ENCODE measurements at places on chromosomes 5 and 9.

GRCh38 chr9:135746565-135746964 is 44.6 kb downstream of the KCNT1 start:
- DNase-seq, result no peak

GRCh38 chr5:96563816-96564215 is 98.4 kb upstream of the CAST start:
- no peak for DNase-seq

GRCh38 chr9:16824545-16825330 is 45.7 kb downstream of the BNC2 start:
- peak; percentile 42 for DNase-seq

DNA sequence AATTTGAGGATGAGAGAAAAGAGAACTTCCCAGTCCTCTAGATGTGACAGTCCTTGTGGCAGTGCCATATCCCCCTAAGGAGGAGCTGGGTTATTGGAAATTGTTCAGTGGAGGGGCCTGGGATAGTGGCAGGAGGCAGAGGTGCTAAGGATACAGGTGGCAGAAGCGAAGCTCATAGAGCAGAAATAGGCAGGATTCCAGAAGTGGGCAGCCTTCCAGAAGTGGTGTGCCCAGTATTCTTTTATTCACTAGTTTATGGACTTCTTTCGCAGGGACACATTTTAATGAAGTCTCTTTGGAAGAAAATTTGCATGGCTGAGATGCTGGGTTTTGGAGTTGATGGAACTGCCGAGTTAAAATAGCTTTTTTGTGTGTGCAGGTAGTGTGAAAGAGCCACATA is 6.8 kb downstream of the PIK3R1 start:
- DNase-seq, result no peak

GRCh38 chr5:176889321-176890280 is 9.5 kb downstream of the HK3 start:
- no peak for DNase-seq

- DNase-seq, result no peak
Measured at GRCh38 chr5:117245130-117245529, 670.5 kb upstream of the SEMA6A start.

GRCh38 chr5:180056153-180056552 is 15.4 kb downstream of the RNF130 start:
- DNase-seq, result no peak

GRCh38 chr5:147547730-147548129 is 37.9 kb upstream of the DPYSL3 start:
- no peak for DNase-seq

DNA sequence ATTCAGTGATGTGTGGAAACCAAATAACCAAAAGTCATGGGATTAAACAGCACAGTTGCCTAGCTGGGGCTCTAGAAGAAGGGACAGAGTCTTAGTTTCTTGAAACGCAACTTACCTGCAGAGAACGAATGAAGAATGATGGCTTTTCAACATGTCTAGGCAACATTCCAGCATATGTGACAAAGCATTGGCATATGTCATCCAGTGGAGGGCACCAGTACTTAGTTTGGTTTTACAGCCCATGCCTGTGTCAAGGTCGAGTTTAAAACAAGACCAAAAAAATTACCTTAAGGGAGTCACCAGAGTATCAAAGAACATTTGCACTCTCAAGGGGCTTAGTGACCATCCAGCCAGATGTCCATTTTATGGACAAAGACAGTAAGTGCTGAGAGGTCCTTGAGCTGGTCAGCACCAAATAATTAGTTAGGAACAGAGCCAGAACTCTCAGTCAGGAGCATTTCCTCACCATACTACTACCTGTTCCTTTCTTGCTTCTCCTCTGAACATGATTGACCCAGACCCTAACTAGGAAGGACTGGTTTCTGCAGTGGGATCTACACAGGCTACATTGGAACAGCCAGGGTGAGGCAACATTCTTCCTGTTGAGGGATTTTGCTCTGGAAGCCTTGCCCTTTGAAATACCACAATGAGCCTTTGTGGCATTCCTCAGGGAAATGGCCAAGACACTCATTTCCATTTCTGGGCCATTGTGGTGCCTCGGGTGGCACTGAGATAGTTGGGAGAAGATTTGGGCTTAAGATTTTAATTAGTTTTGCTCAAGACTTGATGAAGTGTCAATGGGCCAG is 75.4 kb upstream of the ANKH start:
- peak; percentile 31 for DNase-seq

DNA sequence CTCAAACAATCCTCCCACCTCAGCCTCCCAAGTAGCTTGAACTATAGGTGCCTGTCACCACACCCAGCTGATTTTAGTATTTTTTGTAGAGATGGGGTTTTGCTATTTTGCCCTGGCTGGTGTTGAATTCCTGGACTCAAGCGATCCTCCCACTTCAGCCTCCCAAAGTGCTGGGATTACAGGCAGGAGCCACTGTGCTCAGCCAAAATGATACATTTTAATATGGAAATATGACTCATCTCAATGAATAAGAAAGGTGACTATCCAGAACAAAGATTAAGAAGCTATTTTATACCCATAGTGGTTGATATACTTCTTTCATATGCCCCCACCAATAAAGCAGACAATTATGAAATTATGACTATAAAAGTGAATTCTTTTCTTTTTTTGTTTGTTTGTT is 166.2 kb downstream of the NFIB start:
- DNase-seq, result peak; percentile 7

GRCh38 chr9:137902646-137903045 is 25.1 kb downstream of the CACNA1B start:
- no peak for DNase-seq

- DNase-seq, result no peak
Measured at GRCh38 chr5:98401656-98402055, 371.8 kb upstream of the RGMB start.

GRCh38 chr5:119666542-119666941 is 37.2 kb downstream of the FAM170A start:
- DNase-seq, result no peak

DNA sequence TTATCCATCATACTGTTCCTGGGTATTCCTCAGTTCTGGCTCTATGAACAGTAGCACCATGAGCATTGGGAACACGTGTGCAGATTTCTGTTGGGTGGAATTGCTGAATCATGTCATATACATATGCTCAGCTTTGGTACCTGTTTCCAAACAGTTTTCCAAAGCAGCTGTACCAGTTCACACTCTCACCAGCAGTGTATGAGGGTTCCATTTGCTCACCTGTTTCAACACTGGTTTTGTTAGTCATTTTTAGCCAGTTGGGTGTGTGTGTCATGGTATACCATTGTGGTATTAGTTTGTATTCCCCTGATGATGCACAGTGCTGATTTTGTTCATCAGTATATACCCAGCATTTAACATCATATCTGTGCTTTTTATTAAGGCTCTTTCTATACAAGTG is 56.7 kb upstream of the ECM2 start:
- DNase-seq, result no peak

DNA sequence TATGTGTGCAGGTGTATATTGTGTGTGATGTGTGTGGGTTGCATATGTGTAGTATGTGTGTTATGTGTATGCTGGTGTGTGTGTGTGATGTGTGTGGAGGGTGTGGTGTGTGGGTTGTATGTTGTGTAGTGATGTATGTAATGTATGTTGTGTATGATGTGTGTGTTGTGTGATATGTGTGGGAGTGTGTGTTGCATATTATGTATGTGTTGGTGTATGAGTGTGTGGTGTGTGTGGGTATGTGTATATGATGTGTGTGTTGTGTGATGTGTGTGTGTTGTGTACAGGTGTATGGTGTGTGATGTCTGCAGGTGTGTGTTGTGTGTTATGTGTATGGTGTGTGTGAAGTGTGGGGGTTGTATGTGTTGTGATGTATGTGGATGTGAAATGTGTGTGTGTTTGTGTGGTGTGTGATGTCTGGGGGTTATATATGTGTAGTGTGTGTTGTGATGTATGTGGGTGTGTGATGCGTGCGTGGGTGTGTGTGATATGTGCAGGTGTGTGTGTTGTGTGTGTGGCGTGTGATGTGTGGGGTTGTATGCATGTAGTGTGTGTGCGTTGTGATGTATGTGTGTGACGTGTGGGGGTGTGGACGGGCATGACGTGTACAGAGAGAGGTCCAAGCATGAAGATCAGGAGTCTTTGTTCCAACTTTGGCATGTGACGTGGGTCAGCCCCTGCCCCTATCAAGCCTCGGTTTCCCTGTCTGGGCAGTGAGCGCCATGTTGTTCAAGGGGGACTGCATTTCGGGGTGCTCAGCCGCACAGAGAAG is 8.5 kb upstream of the CRB2 start:
- DNase-seq, result no peak

- DNase-seq, result peak; percentile 37
Measured at GRCh38 chr9:127910613-127911205, 6.1 kb downstream of the ST6GALNAC4 start.

GRCh38 chr5:10904862-10905432 is 143.9 kb upstream of the DAP start:
- DNase-seq, result no peak

- no peak for DNase-seq
Measured at GRCh38 chr9:111198936-111199335, 131.1 kb downstream of the OR2K2 start.

DNA sequence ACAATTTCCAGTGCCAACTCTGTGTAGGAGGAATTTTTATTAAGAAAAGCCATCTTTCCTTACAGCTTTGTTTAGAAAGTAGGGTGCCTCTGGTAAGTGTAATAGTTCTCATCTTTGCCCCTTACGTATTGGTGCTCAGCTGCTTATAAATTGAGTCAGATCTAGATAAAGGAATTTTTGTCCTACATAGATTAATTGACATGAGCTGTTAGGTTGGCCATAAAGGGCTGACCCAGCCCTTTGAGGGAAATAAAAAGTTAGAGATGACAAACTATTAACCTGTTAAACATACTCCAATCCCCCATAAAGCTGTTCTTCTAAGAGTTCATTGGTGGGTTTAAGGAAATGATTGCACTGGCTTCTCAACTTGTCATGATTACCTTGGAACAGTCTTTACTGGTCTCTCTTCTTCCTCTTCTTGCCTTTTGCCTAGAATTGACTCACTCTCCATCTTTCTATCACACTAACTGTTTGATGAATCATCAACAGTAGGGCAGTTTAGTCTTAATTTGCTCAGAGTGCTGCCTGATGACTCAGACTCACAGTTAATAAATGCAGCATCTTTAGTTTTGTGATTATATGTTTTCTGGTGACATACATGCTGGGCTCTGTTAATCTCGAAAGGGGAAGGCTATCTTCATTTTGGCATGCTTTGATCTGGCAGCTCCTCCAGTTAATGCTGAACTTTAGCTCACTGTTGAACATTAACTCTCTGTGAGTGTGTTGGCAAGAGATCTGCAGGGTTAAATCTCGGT is 51.7 kb downstream of the ARHGAP26 start:
- DNase-seq, result peak; percentile 94

GRCh38 chr5:4182144-4182543 is 586.5 kb downstream of the IRX1 start:
- DNase-seq, result no peak

GRCh38 chr9:109193974-109194556 is 27.0 kb upstream of the FRRS1L start:
- no peak for DNase-seq

DNA sequence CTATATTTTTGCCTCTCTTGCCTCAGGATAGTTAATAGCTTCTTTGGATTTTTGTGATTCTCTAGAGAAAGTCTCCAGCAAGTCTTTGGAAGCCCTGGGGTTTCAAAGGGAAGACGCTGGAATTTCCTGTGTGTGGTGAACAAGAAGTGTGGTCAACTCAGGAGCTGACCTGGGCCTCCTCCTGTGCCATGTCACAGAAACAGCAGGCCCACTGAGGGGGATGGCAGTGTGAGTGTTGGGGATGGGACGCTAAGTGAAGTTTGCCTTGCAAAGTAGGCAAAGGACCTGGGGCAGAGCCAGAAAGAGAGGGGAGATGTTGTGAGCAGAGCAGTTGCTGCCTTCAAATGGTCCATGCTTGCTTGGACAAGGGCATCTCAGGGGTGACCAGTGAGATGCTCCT is 226.3 kb downstream of the DMRT2 start:
- peak; percentile 39 for DNase-seq

DNA sequence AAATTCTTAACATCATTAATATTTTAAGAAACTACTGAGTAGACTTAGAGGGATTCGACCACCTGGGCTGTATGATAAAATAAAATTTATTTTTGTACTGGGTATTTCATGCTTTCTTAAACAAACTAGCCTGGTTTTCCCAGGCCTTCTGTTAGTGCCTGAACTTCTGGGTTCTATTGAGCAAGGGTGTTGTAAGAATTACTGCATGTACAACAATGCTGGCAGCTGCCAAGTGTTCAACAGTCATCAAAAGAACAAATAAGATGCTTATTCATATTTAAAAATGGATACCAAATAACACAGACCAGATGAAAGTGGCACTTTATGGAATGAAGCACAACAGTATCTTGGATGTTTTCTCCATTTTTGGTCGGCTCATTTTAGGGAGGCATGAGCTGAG is 123.2 kb upstream of the FBXL7 start:
- DNase-seq, result no peak

- peak; percentile 26 for DNase-seq
Measured at GRCh38 chr5:140821375-140822280, at the start of gene PCDHA5. PCDHA5 (plus strand) TSS chr5:140821613.

DNA sequence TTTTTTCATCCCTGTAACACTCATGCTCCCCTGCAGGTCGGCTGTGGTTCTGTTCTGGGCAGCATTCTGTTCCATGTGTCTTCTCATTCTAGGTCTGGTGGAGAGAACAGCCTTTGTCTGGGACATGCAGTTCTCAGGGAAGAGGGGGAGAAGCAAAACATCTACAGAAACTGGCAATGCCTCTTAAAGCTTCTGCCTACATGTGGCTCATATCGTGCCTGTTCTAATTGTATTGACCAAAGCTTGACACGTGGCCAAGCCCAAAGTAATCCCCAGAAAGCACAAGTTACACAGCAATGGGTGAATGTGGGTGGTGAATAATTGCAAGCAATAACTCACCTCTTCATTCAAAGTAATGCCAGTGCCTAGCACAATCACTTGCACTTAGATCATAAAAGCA is 218.2 kb upstream of the IL12B start:
- no peak for DNase-seq

DNA sequence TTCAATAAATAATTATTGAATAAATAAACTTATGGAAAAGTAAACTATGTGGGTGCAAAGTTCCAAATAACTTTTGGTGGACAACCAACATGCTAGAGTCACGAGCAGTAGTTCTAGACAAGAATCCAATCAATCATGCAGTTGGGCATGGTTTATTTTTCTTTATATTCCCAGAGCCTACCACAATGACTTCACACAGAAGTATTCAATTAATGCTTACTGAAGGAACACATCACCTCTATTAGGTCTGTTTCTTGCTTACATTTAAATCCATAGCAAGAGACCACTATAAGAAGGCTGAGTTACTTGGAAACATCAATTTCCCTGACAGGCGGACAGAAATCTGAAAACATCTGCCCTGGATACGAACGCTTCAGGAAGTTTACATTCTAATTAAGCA is 214.2 kb downstream of the TMEM232 start:
- no peak for DNase-seq

- no peak for DNase-seq
Measured at GRCh38 chr5:79416499-79416898, 97.4 kb downstream of the HOMER1 start.

- peak; percentile 24 for DNase-seq
Measured at GRCh38 chr9:84154320-84154719, 173.7 kb downstream of the RMI1 start.

GRCh38 chr9:123893115-123893514 is 36.8 kb downstream of the DENND1A start:
- DNase-seq, result no peak

GRCh38 chr9:97794666-97795065 is 58.4 kb upstream of the FOXE1 start:
- peak; percentile 41 for DNase-seq

- peak; percentile 45 for DNase-seq
Measured at GRCh38 chr5:178145965-178146820, 7.5 kb downstream of the NHP2 start.

Data from HT1080 (cell line).